ENCODE measurements at places on chromosomes 5 and 9. TPM values are rescaled to one million over a fixed set of nuclear protein-coding genes. Genes with fewer than 3 reads are reported as not detected.

Gene PAEP
- not detected for total RNA-seq

Gene ARRDC1
- total RNA-seq: 11.6 TPM

Gene NTNG2
- total RNA-seq: 1.9 TPM

Gene PCDHA7
- 0.97 TPM for total RNA-seq

Gene PCSK1
- 2.2 TPM for total RNA-seq

Gene TMEM215
- 0.33 TPM for total RNA-seq

Gene PROB1
- total RNA-seq: 0.17 TPM

Gene HRH2
- total RNA-seq: 1.0 TPM

Gene GFI1B
- not detected for total RNA-seq

Gene CRB2
- 0.11 TPM for total RNA-seq

Gene IFNK
- total RNA-seq: not detected

Gene C9
- total RNA-seq: not detected
